ENCODE measurements at places on chromosomes 7 and 10.
A peak's percentile ranks its signal among the peaks of the same experiment; 100 is the strongest.

- peaks cover 19% of the 10 kb centered on the region for H3K36me3 ChIP-seq
- H3K27me3 ChIP-seq, result peaks cover 6% of the 10 kb centered on the region
- H3K27ac ChIP-seq, result no peak overlapping the region
- peak; percentile 38 for DNase-seq
- peaks cover 19% of the 10 kb centered on the region for H3K4me1 ChIP-seq
Measured at GRCh38 chr10:131788386-131788785, 112.4 kb upstream of the PPP2R2D start.

- no peaks in the 10 kb centered on the region for H3K4me1 ChIP-seq
- H3K36me3 ChIP-seq, result peaks cover 6% of the 10 kb centered on the region
- H3K4me3 ChIP-seq, result no peak overlapping the region
- H3K27ac ChIP-seq, result no peak overlapping the region
Measured at GRCh38 chr7:98802781-98803110, 67.1 kb downstream of the TMEM130 start.

- no peaks in the 10 kb centered on the region for H3K27me3 ChIP-seq
- H3K27ac ChIP-seq, result no peak overlapping the region
- no peak for DNase-seq
- H3K4me1 ChIP-seq, result peaks cover 7% of the 10 kb centered on the region
Measured at GRCh38 chr10:80436446-80437098, 17.5 kb upstream of the TSPAN14 start.

DNA sequence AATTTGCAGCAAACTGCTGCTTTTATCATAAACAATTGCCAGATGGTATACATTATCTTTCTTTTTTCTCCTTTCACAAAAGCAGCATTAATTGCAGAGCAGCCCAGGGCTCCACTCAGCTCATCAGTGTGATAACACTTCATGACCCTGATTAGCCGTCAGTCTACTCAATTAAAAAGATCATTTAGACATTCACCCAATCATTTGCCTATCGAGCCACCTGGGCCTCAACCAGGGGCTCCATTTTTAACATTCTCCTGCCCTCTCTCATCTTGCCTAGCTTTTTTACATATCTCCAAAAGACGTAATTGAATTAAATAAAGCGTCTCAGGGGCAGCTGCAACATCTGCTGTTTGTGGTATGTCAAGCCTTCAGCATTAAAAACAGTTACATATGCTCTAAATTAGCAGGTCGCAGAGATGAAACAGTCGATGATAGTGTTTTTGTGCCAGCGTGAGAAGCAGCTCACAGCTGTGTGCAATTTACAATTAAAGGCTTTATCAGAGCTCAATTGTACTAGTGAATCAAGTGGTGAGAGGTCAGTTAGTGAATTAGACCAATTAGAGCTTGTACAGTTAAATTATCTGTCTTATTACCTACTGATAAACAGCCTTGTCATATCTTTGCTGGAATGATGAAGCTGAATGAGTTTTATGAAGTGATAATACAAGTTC is 522.5 kb downstream of the ETV1 start:
- H3K27ac ChIP-seq, result peak overlapping the region; percentile 64
- H3K27me3 ChIP-seq, result no peaks in the 10 kb centered on the region
- no peak overlapping the region for H3K4me3 ChIP-seq
- H3K36me3 ChIP-seq, result no peaks in the 10 kb centered on the region

DNA sequence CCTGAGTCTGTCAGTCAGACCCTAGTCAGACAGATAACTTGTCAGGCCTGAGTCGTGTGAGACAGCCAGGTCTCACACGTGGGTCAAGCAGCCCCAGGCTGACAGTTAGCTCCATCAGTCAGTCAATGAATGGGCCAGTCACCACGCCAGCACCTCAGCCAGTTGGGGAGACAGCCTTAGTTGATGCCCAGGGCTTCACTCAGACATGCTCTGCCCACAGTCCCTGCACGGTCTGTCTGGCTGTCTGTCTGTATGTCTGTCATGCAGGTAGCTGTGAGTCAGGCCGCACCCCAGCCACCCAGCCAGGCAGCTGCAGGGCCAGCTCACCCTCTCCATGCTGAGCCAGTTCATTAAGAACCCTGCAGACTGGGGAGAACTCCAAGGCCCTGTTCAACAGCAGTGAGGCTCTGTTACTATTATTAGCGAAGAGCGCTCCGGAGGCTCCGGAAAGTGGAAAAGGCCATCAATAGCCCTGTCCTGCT is 141.1 kb upstream of the PCBD1 start:
- no peak overlapping the region for H3K4me3 ChIP-seq
- no peaks in the 10 kb centered on the region for H3K36me3 ChIP-seq
- H3K27ac ChIP-seq, result no peak overlapping the region
- no peak for DNase-seq

DNA sequence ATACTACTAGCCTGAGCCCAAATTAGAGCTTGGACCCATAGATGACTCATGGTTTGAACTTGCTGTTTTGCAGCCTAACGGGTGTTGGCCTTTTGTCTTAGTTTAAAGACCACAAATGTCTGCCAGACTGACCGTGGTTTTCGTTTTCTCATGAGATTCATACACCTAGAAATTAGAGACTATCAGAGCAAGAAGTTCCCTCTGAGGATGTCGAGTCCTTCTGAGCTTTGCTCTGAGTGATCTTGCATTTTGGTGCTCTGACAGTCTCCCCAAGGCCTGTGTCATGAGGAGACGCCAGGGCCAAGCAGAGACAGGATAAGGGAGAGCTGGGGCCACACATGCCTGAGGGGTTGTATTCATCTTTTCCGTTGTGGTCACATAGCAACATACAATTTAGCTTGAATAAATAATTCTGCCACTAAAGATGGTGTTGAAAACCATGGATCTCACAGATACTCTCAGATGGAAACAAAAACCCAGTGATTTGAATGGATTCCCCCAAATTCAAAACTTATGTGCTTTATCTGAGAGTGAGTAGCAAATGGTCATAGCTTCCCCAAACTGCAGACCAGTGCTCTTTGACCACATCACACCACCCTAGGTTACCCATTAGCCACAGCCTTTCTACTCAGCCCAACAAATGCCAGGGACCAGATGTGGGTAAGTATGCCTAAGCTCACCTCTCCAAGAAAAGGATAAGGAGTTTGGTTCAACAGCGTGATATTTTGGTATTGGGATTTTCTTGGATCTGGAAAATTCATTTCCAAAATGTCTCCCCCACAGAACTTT is 762.0 kb upstream of the IGFBP3 start:
- no peak for DNase-seq
- H3K4me3 ChIP-seq, result no peak overlapping the region
- H3K27ac ChIP-seq, result no peak overlapping the region
- H3K36me3 ChIP-seq, result no peaks in the 10 kb centered on the region
- no peaks in the 10 kb centered on the region for H3K4me1 ChIP-seq

DNA sequence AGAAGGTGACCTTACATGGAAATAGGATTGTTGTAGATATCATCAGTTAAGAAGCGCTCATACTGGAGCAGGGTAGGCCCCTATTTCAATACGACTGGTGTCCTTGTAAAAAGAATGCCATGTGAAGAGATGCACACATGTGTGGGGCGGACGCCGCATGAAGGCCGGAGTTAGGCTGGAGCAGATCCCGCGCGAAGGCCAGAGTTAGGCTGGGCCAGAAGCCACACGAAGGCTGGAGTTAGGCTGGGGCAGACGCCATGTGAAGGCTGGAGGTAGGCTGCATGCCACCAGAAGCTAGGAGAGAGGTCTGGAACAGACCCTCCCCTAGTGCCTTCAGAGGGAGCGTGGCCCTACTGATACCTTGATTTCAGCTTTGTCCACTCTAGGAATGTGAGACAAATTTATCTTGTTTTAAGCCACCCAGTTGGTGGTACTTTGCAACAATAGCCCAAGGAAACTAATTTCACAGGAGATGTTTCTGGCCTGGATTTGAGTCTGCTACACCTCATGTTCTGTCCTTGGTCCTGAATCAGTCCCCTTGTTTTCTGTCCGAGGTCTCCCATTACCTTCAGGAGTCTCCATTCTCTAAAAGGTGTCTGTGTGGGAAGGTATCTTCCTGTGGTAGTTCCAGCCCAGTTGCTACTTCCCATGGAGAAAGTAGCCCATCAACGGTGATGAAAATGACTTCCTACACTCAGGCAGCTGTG is 585.8 kb downstream of the LRMDA start:
- no peak overlapping the region for H3K4me3 ChIP-seq
- DNase-seq, result no peak
- no peaks in the 10 kb centered on the region for H3K27me3 ChIP-seq

- H3K36me3 ChIP-seq, result peaks cover 15% of the 10 kb centered on the region
- no peaks in the 10 kb centered on the region for H3K27me3 ChIP-seq
- peaks cover 31% of the 10 kb centered on the region for H3K4me1 ChIP-seq
Measured at GRCh38 chr7:98288064-98288823, 6.8 kb downstream of the BRI3 start.

GRCh38 chr10:50527442-50528043 is 96.2 kb downstream of the SGMS1 start:
- no peak overlapping the region for H3K27ac ChIP-seq
- no peak overlapping the region for H3K4me3 ChIP-seq
- H3K27me3 ChIP-seq, result no peaks in the 10 kb centered on the region
- H3K36me3 ChIP-seq, result no peaks in the 10 kb centered on the region
- no peak for DNase-seq

GRCh38 chr7:50667338-50667737 is 102.1 kb upstream of the DDC start:
- no peak for DNase-seq
- peak overlapping the region; percentile 46 for H3K27ac ChIP-seq
- H3K27me3 ChIP-seq, result no peaks in the 10 kb centered on the region
- H3K4me3 ChIP-seq, result no peak overlapping the region
- H3K4me1 ChIP-seq, result no peaks in the 10 kb centered on the region

DNA sequence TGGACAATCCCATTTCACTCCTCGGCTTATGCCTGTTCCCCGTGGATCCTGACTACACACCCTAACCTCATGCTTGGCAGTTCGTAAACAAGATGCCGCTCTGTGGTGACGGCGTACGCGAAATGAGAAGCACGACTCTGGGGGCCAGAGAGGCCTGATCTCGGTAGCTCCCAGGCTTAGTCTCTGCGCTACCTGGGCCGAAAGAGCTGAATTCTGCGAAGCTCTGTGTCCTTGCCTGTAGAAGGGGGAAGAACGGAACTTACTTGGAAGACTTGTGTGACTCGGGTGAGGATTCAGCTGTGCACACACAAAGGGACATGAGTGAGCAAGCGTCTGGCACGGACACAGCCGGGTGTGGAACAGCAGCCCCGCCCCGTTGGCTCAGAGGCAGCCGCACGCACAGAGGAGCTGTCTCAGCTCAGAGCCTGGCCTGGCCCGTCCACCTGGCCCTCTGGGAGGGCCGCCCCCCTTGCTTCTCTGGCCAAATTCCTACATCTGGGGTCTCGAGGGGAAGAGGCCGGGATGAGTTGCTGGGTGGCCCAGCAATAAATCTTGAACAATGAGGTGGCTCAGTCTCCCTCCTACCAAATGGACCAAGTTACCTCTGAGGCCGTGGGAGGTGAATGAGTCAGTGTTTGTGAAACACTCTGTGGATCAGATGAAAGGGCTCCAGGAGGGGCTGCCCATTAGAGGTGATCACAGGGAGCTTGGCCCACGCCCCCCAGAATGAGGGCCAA is 83.8 kb downstream of the PDGFA start:
- H3K27me3 ChIP-seq, result no peaks in the 10 kb centered on the region
- peaks cover 18% of the 10 kb centered on the region for H3K4me1 ChIP-seq
- peak overlapping the region; percentile 50 for H3K27ac ChIP-seq
- DNase-seq, result no peak

GRCh38 chr10:11336722-11337162 is 274.7 kb downstream of the USP6NL start:
- H3K4me3 ChIP-seq, result no peak overlapping the region
- peaks cover 40% of the 10 kb centered on the region for H3K4me1 ChIP-seq
- no peaks in the 10 kb centered on the region for H3K36me3 ChIP-seq
- H3K27me3 ChIP-seq, result no peaks in the 10 kb centered on the region

GRCh38 chr10:67959839-67960476 is 75.5 kb downstream of the SIRT1 start:
- no peak overlapping the region for H3K4me3 ChIP-seq
- no peak for DNase-seq
- H3K4me1 ChIP-seq, result peaks cover 13% of the 10 kb centered on the region
- H3K27me3 ChIP-seq, result no peaks in the 10 kb centered on the region
